GM20000 (cell line): ENCODE measurements at places on chromosomes 1 and 21.

DNA sequence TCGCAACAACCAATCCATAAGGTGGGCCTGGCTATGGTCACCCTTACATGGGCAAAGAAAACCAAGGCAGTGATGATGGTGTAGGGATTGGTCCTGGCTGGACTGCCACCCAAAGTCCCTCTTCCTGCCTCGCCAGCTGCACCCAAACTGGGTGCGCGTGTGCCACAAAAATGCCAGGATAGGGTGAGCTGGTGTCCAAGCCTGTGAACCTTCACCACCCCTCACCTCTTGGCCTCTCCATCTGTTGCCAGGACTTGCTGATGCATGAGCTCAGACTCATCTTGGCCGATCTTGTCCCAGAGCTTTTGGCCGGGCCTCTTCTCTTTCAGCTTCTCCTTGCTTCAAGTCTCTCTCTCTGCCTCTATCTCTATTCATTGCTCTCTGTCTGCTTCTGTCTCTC is 41.8 kb downstream of the FOXD2 start:
- no peak for DNase-seq

- no peak for DNase-seq
Observed at GRCh38 chr1:5883129-5884048, 108.8 kb downstream of the NPHP4 start.

DNA sequence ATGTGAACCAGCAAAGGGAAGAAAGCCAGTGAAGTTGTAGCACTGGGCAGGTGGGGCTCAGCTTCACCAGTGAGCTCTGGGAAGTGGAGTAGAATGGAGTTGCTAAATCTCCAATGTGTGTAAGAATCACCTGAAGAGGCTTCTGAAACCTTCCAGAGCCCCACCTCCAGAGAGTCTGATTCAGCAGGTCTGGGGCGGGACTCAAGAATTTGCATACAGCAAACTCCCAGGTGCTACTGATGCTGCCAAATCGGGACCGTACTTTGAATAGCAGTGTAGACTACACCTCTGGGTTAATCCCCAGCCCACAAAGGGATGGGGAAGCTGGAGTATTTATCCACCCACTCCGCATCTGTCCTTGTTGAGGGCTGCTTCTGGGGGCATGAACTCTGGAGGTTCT is 154.3 kb downstream of the IGSF21 start:
- no peak for DNase-seq

DNA sequence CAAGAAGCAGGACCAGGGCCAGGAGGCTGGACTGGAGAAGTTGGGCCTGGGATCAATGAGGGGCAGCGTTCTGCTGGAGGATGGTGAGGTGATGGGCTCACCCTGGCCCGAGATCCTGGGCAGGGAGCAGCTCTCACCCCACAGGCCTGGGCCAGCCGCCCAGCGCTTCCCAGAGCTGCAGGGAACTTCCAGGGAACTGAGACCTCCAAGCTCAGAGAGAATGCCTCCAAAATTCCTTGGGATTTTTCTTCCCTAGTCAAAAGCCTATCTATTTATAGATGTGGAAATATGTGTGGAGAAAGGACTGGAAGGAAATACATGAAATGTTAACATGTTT is 121.2 kb downstream of the SPSB1 start:
- no peak for DNase-seq

- no peak for DNase-seq
Observed at GRCh38 chr1:98221923-98222322, 301.1 kb upstream of the DPYD start.

GRCh38 chr1:98203466-98203865 is 282.6 kb upstream of the DPYD start:
- DNase-seq: no peak

GRCh38 chr1:201597551-201598230 is 58.8 kb downstream of the NAV1 start:
- DNase-seq: no peak

- DNase-seq: no peak
Observed at GRCh38 chr1:197464044-197464443, 196.0 kb downstream of the CRB1 start.
